ENCODE measurements at places on chromosomes 7 and 10.

DNA sequence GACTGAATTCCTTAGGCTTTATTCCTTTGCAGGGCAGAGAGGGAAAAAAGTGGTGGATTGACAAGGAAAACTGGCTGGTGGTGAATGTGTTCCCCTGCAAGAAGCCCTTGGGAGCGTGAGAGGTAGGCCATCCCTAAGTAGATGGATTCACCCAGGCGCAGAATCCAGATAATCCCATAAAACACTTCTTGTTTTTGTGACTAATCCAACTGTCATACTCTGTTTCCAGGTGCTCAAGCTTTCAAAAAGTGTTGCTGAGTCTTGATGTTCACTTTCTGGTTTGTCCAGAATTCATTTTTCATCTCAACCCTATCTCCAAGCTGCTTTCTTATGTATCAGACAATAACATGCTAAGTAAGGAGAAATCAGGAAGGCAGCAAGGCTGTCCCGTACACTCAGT lies 250.8 kb upstream of the HABP2 start:
- DNase-seq = no peak

- no peak for DNase-seq
These were observed 28.4 kb upstream of the GPNMB start for GRCh38 chr7:23218196-23218595.

- DNase-seq = no peak
These were observed 484.2 kb downstream of the PTPRN2 start for GRCh38 chr7:158103378-158103777.

- DNase-seq = no peak
These were observed 69.5 kb downstream of the ZNF800 start for GRCh38 chr7:127322832-127323493.
